T-cell (primary cell): ENCODE measurements at places on chromosomes 11 and 22.
A peak's percentile ranks its signal among the peaks of the same experiment; 100 is the strongest.

- no peak for DNase-seq
Measured at GRCh38 chr11:60900673-60901404, 5.5 kb downstream of the PRPF19 start.

DNA sequence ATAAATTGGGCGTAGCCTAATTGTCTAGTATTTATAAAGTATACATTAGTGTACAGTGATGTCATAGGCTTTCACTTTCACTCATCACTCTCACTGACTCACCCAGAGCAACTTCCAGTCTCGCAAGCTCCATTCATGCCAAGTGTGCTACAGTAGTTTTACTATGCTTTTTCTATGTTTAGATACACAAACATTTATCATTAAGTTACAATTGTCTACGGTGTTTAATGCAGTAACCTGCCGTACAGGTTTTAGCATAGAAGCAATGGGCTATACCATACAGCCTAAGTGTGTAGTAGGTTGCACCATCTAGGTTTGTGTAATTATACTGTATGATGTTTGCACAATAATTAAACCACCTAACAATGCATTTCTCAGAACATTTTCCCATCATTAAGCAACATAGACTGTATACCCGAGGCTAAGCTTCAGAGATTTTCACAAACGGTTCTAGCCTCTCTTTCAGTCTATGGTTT lies 17.5 kb downstream of the OR9G1 start:
- no peak for DNase-seq

GRCh38 chr11:84825106-84825660 lies 802.0 kb downstream of the DLG2 start:
- no peak for DNase-seq

GRCh38 chr11:114135737-114136151 lies 76.2 kb downstream of the ZBTB16 start:
- DNase-seq: no peak

- no peak for DNase-seq
Measured at GRCh38 chr11:70829134-70829885, 423.1 kb downstream of the SHANK2 start.

GRCh38 chr11:96187822-96188221 lies 155.2 kb downstream of the MAML2 start:
- no peak for DNase-seq

DNA sequence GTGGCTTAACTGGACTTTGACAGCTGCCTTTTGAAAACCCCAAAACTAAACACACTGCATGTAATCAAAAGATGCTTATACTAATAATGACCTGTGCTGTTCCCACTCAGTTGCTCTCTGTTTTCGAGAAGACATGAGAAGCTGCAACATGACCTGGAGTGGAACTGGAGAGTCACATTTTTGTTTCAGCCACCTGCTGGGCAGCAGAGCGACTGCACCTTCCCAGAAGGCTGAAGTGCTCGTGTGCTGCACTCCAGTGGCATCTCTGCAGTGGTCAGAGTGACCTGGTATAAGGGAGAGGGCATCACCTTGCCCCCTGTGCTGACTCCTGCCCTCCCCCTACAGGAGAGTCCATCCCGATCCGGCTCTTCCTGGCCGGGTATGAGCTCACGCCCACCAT lies 8.6 kb downstream of the THYN1 start:
- DNase-seq: no peak

GRCh38 chr22:37749831-37750595 lies 53.2 kb downstream of the TRIOBP start:
- DNase-seq: no peak

DNA sequence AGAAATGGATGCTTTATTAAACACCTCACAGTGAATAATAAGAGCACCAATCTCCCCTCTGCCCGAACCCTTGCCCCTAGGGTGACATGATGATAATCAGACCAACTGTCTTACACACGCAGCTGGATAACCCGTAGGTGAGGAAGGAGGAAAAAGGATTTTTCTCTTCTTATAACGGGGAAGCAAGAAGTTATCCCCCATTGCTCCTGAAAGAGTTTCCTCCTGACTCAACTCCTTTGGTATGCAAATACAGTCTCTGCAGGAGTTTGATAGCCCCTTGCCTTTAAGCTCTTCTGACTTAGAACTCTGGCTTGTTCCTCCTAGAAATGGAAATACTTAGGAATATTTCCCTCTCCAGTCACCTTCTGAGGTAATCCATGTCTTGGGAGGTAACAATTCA lies 455.8 kb downstream of the TMEM135 start:
- DNase-seq: no peak

- DNase-seq: no peak
Measured at GRCh38 chr11:77407613-77408012, 66.3 kb downstream of the PAK1 start.

DNA sequence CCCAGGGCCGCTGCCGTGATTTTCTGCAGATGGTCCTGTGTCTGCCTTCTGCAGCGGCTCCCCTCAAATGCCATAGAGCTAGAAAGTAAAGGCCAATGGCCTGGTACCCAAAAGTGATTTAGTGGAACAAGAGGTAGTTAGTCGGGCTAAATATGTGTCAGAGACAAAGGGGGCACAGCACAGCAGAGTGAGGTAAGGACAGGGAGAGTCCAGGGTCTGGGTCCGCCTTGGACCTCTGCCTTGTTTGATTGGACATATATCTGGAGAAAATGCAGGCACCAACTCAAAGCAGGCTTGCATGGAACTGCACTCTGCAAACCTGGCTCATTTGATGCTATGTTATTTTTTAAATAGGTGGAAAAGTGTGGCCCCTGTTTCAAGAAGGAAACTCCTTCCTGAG lies 249.6 kb upstream of the B3GAT1 start:
- DNase-seq: no peak

- DNase-seq: no peak
Measured at GRCh38 chr11:60221692-60222091, 21.2 kb downstream of the MS4A4E start.

DNA sequence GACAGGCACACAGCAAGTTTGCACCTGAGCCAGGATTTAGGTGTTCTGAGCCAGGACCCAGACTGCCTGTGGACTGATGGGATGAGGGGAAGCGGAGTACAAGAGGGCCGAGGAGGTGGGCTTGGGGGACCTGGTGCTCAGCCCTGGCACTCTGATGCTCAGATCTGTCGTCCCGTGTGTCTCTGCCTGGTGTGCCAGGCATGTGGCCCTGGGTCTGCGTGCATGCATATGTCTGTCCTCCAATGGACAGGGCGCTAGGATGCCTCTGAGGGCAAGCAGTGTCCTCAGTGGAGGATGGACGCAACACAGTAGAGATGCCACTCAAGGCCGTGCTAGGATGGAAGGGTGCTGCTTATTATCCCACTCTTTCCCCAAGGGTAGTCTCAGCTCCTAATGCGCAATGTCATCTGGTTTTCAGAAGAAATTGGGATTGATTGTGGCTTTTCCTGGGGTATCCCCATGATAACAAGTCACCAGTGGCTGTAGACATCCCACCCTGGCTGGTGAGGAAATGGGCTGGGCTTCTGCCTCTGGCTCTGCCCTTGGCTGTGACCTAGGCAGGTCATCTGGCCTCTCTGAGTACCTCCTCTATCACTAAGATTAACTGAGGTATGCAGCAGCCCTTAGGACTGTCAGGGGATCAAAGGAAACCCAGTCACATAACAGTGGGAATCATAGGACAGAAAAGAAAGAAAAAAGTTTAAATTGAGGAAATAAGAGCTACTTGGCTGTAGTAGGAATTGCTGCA lies 35.7 kb upstream of the SUSD2 start:
- no peak for DNase-seq

GRCh38 chr11:69366591-69366990 lies 72.6 kb downstream of the MYEOV start:
- DNase-seq: no peak

- no peak for DNase-seq
Measured at GRCh38 chr11:21390430-21390829, 721.0 kb downstream of the NELL1 start.

DNA sequence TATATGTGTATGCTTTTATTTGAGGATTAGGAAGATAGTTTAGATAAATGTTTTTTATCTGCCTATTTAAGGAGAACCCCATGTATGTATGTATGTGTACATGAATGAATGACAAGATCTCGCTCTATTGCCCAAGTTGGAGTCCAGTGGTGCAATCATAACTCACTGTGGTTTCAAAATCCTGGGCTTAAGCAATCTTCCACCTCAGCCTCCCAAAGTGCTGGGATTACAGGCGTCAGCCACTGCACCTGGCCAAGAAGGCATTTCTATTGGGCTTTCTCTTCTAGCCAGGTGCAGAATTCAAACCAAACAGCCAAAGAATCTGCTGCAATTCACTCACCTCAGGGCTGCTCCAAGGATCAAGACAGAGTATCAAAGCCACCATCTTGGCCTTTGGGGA lies 25.5 kb upstream of the DGKZ start:
- DNase-seq: no peak

DNA sequence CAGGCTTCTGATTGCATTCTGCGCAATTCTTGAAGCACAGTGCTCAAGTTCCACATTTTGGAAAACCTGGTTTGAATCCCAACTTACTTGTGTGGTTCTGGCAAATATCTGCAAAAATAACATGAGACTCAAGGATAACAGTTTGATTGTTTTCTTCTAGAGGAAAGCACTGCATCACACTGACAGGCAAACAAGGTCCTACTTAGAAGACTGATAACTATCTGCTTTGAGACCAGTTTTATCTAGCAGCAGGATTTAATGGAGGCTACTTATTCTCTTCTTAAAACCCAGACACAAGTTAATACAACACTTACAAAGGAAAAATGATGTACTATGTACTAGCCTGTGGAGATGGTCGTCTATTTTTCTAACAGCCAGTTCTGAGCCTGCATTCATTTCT lies 41.4 kb downstream of the RIC3 start:
- no peak for DNase-seq

- DNase-seq: no peak
Measured at GRCh38 chr11:11436715-11437313, 83.8 kb upstream of the CSNK2A3 start.

GRCh38 chr22:26585104-26585790 lies 4.7 kb downstream of the TPST2 start:
- no peak for DNase-seq

GRCh38 chr11:67372993-67373647 lies at the start of gene CLCF1:
Gene CLCF1 (minus strand): TSS chr11:67373598. CDS start chr11:67373539, 59 bp downstream.
- no peak for DNase-seq

GRCh38 chr11:46672381-46672839 lies 28.0 kb downstream of the ARHGAP1 start:
- no peak for DNase-seq

- DNase-seq: no peak
Measured at GRCh38 chr11:110065189-110065588, 28.0 kb upstream of the ZC3H12C start.

DNA sequence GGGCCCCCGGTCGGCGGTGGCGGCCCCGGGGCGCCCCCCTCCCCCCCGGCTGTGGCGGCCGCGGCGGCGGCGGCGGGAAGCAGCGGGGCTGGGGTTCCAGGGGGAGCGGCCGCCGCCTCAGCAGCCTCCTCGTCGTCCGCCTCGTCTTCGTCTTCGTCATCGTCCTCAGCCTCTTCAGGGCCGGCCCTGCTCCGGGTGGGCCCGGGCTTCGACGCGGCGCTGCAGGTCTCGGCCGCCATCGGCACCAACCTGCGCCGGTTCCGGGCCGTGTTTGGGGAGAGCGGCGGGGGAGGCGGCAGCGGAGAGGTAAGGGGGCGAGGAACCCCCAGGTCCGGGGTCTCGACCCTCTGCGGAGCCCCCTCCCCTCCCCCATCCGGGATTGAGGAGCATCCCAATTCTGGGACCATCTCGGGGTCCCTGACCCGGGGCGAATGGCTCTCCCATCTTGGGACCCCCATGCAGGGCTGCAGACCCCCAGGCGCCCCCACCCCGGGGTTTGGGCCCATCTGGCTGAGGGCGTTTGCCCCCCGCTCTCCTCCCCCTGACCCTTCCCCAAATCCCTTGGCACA lies 431 bp downstream of the KMT2A start:
- DNase-seq: peak; percentile 35
